ENCODE measurements at places on chromosomes 4 and X.

DNA sequence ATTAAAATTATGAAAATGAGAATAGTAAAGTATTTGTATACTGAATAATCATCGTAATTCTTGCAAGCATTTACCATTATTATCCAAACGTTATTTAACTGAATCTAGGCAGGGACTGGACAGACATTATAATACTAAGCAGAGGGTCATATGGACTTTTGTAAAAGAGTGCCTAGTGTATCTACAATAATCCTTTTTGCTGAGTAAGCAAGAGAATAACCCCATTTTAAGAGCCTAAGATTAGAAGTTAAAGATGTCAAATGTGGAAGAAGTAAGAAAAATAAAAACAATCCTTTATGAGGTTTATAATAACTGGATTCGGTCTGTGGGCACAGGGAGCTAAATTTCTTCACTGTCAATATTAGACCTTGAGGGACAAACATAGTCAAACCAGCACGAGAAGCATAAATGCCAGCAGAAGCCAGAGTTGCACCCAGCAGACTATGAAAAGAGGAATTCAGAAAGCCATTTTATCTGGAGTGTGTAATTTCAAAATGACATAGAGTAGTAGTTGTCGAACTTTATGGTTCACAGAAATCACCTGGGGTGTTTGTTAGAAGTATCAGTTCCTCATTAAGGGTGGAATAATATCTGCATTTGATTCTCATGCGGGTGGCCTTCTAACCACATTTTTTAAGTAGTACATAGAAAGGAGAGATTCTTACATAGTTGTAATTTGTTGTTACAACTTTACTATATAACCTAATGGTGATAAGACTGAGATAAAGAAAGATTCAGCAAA lies 39.7 kb upstream of the DCLK2 start:
- no peak for DNase-seq

- DNase-seq = peak; percentile 28
Observed at GRCh38 chr4:169566021-169566818, 46.2 kb downstream of the NEK1 start.

DNA sequence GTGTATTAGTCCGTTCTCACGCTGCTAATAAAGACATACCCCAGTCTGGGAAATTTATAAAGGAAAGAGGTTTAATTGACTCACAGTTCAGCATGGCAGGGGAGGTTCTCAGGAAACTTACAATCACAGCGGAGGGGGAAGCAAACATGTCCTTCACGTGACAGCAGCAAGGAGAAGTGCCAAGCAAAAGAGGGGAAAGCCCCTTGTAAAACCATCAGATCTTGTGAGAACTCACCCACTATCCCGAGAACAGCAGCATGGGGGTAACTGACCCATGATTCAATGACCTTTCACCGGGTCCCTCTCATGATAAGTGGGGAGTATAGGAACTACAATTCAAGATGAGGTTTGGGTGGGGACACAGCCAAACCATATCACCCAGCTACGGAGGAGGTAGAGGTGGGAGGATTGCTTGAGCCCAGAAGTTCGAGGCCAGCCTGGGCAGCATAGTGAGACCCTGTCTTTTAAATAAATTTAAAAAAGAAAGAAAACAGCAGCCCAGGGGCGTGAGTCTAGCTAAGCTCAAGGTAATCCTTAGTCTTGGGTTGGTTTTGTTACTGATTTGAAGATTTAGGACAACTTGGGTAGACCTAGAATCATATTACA lies 46.4 kb upstream of the TMEM131L start:
- DNase-seq = no peak

DNA sequence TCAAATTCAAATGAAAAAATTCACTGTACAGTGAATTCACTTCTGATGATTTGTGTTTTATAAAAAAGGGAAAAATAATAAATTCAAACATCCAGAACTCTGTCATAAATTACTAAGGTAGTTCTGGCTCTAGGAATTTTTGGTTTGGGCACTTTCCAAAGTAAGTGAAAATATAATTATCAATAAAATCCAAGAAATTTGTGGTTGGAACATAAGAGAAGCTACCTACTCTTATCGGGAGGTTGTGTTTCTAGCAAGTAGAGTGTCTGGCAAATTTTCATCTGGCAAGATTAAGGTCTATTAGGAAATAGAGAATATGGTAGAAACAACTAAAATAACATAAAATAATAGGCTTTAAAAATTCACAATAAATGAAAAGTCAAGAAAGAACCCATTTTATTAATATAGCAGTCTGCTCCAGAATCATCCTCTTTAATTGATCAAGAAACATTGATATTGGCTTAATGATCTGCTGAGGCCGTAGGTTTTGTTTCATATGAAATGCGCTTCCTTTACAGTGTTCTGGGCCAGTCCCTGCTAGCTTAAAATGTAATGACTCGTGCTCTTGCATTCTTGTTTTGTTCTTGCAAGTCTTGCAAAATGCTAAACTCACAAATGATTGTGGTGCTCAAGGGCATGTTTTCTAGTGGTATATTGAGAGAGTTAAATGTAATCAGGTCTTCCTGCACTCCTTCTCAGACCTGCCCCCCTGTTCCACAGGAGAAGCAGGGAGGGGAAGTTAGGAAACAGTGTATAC lies 331.4 kb downstream of the RAPGEF2 start:
- DNase-seq = no peak

Data from smooth muscle cell of the brain vasculature (primary cell).